ENCODE measurements at places on chromosomes 11 and 22. TPM values are rescaled to one million over a fixed set of nuclear protein-coding genes. Genes with fewer than 3 reads are reported as not detected.

The ZNF280A gene
- not detected for total RNA-seq

The SLC22A25 gene
- 0.22 TPM for total RNA-seq

The MUC5AC gene
- total RNA-seq, result not detected

The TMPRSS6 gene
- total RNA-seq, result not detected

The SMIM38 gene
- total RNA-seq, result 1.2 TPM

The MMP7 gene
- total RNA-seq, result 2.4 TPM
